ENCODE measurements at places on chromosomes 5 and 9.

- no peak for DNase-seq
Observed at GRCh38 chr5:88792144-88792840, 90.7 kb downstream of the MEF2C start.

DNA sequence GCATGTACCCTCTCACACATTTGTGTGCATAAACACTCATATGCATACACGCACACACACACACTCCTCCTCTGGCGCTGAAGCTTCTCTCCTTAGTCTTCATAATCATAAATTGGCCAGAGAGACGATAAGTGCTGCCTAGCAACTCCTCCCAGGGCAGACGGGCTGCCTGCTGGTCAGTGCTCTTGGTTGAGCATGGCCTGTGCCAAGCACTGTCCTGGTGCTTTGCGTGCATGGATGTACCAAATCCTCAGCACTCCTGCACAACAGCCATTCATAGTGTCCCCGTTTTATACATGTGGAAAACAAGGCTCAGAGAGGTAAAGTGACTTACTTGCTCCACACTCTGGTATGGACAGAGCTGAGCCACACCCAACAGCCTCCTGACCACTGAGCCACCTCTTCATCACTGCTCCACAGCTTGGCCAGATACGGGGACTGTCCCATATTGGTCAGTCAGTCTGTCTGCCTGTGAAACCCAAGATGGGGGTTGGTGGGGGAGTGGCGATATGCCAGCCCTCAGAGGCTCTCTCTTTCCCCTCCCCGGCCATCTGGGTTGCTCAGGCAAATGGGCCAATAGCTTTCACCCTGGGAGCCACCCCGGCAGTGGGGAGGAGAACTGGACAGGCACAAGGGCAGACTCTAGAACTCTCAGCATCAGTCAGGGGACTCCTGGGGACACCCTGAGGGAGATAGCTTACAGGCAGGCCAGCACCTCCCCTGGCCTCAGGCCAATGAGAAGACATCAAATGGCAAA is 64.3 kb upstream of the GARNL3 start:
- no peak for DNase-seq

DNA sequence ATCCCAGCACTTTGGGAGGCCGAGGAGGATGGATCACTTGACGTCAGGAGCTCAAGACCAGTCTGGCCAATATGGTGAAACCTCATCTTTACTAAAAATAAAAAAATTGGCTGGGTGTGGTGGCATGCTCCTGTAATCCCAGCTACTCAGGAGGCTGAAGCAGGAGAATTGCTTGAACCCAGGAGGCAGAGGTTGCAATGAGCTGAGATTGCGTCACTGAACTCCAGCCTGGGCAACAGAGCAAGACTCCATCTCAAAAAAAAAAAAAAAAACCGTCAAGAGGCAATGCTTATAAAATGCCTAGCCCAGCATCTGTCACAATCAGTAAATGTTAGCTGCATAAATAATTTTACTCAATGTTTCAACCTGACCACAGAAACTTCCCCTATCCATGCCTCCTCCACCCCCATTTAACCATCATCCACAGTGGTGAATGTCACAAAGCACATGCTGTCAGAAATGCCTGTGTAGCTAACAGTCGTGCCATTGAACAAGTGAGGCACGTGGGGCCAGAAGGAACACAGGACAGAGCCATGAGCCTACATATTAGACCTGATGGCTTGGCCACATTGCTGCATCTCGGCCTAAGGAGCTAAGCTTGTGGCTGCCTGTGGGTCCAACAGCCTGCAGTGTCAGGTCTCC is 16.8 kb upstream of the TCOF1 start:
- DNase-seq = no peak

DNA sequence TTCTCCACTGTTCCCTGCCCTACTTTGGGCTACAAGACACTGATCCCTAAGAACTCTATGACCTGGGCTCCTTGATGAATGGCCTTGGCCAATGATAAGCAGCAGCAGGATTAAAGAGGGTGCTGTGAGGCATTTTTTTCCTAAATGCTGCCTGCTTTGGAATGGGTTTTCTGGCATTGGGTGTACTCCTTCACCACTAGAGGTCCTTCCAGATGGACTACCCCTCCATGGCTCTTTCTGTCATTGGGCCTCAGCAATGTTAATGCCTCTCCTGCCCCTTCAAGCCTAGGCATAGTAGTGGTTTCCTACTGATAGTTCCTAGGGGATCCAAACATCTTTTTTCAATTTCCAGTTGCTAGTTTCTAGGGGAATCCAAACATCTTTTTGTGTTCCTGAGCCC is 319.3 kb upstream of the RPS23 start:
- DNase-seq = no peak

DNA sequence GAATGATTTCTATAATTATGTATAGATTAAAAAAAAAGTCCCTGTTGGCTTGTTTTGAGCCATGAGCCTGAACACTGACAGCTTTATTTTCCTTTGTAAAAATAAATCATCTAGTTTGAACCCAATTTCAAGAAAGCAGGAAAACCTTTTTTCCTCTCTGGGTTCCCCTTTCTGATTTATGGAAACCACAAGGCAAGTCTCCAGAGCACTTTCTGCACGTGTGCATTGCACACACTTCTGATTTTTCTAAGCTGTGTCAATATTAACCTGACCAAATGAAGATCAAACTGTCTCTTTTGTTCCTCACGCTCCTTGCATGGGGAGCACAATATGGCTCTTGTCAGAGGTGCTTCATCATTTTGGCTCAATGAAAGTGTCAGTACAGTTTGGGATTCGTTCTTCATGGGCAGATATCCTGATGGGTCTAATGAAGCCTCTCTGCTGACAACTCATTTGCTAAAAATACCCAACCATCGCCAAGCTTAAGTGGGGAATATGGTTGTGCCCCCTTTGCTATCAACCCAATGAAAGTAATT is 39.2 kb upstream of the PCA3 start:
- DNase-seq = no peak

DNA sequence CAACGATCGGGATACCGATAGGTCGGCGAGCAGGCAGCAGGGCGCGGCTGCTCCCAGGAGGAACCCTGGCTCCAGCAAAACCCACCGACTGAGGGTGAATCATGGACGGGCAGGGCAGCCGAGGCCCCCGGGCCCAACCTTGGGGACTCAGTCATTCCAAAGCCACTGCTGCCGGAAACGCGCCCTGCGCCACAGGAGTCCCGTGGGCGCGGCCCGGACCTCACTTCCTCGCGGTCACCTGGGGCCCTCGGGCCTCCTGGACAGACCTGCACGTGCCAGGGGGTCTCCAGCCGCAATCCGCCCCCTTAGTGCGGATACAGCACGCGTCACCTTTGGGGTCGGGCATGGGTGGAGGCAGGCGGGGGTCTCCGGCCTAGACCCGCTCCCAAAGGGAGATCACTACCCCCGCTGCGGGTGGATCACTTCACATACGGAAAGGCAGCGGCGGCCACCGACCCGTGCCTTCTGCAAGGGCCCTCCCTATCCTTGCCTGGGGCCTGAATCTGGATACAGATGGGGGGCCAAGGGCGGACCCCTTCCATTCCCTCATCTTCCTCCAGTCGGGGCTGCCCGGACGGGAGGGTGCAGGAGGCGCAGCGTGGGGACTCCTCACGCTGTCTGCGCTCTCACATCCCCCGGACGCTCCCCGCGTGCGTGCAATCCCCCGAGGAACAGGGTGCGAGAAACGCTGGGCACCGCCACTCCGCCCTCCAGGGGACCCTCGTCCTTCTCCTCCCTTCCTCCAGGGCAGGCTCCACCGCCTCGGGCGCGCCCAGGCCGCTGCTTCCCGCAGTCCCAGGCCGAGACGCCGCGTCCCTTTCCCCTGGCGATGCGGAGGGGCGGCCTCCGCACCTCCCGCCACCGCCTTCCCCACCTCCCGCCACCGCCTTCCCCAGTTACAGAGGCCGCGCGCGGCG is 586 bp downstream of the TXN start:
- peak; percentile 42 for DNase-seq

DNA sequence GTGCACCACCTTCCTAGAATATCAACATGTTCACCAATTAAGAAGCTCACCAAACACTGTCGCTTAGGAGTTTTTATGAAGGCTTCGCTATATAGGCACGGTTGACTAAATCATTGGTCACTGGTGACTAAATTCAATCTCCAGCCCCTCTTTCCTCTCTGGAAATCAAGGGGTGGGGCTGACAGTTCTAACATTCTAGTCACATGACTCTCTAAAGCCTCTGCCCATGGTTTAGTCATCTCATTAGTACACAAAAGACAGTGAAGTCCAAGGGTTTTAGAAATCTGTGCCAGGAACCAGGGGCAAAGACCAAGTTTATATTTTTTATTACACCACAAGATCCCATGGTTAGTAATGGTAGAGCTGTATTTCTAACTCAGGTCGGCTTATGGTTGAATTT is 243.2 kb downstream of the ELAVL2 start:
- no peak for DNase-seq

DNA sequence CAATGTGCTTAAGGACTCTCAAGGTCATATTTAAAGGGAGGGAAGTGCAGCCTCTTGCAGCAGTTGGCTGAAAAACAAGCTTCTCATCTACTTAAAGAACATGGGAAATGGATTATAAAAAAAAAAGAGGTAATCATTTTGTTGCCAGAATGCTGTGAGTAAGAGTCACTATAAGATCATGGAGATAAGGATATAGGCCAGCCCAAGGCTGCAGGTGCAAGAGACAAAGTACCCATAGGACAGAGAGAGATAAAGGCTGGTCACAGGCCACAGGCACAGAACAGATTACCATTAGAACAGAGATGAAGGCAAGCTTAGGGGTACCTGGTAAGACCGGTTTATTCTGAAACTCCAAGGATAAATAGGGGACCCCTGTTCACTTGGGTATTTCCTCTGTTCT is 70.5 kb downstream of the CDKN2A start:
- no peak for DNase-seq

Measured in lung microvascular endothelial cell (primary cell).